Stimulated activated CD4-positive, alpha-beta T cell treated with anti-CD3 and anti-CD28 coated beads, TNF-alpha, amount 100 ng/mL, for 24 hours (primary cell): ENCODE measurements at places on chromosomes 5 and 9.

DNA sequence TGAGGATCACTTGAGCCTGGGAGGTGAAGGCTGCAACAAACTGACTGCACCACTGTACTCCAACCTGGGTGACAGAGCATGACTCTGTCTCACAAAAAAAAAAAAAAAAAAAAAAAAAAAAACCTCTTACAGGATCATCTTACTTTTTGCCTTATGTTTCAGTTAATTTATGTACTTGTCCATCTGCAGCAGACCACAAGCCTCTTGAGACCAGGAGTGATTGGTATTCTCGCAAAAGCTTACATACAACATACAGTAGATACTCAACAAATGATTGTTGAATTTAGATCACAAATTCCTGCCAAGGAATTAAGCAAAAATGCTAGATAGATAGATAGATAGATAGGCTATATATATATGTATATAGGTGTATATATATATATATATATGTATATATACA lies 12.4 kb downstream of the CEMIP2 start:
- no peak for DNase-seq

DNA sequence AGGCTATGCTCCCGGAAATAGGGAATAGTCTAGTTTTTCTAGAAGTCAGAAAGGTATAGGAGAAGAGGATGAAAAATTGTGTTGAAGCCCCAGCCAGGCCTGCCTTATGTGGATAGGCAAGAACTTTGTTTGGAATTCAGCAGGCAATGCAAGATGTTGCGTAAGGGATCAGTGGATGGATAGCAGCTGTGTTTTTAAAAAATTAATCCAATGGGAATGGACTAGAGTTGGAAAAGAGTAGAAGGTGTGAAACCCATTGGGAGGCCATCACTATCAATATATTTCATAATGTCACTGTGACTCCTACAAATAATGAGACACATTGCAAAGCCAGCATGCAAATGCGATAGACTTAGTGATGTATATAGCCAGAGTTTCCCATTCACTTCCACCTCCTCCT lies 281.9 kb downstream of the MARCHF11 start:
- DNase-seq = no peak

GRCh38 chr9:34334337-34334824 lies 5.0 kb downstream of the NUDT2 start:
- no peak for DNase-seq

- no peak for DNase-seq
These were observed 104.3 kb downstream of the SEMA5A start for GRCh38 chr5:9441610-9442009.

- no peak for DNase-seq
These were observed 77.3 kb downstream of the LRSAM1 start for GRCh38 chr9:127528422-127529251.

GRCh38 chr9:117718085-117718484 lies 13.9 kb downstream of the TLR4 start:
- DNase-seq = no peak

DNA sequence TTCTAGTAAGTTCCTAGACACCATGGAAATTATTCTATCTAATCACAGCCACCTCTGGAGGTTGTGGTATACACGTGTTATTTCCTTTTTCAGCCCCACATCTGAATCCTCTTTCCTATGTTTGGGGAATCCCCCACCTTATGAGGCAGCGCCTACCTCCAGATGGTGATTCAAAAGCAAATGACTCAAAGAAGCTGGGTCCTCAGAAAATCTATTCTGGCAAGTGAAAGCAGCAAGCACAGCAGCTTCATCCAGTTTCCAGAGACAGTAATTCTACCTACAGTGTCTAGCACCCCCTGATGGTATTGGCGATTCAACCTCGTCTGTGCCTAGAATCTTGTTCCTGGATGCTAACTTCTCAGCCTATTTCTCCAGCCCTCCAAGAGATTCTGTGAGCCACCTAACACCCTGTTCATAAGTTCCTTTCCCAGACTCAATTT lies 43.0 kb downstream of the STRBP start:
- DNase-seq = peak; percentile 34

DNA sequence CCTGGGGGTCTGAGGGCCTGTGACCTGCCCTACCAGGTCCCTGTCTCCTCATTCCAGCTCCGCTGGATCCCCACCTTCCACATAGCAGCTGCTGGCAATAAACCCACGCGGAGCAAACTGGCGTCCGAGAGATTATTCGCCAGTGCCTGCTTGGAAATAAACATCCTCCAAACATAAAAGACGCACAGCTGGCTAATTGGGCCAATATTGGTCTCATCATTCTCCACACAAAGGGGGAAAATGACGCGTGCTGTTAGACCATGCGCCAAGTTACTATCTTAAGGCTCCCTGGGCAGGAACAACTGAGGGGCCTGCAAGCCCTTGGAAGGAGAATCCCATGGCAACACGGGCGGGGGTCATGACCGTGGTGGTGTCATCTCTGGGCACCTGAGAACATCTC lies 73.3 kb upstream of the SARDH start:
- DNase-seq = no peak

DNA sequence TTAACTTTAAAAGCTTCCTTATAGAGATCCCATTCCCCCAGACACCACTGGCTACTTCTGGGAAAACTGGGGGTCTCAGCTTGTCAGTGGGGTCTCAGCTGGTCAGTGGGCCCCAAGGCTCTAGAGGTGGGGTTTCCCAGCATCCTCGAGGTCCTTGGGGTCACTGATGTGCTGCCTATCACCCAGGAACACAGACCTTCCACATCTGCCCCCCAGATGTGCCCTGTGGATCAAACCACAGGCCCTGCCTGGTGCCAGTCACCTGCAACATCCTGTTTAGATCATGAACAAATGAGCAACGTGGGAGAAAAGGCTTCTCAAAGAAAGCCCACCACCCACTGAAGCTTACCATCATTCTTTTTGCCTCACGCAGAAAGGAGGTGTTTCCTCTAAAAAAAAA lies 165.6 kb upstream of the FSTL4 start:
- DNase-seq = no peak

DNA sequence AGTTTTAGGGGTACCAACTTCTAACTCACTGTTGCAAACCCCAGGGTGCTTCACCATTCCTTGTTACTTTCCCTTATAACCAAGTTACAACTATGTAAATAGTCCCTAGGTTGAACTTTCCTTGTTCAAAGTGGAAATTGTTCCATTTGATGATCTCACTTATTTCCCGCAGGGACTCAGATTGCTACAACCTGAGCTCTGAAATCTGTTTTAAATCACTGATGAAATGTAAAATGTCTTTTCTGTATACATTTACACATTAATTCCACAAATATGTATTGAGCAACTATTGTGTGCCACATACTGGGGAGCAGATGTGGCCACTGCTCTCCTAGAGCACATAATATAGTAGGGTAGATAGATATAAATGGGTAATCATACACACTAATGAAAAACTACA lies 69.1 kb upstream of the TARS1 start:
- no peak for DNase-seq

DNA sequence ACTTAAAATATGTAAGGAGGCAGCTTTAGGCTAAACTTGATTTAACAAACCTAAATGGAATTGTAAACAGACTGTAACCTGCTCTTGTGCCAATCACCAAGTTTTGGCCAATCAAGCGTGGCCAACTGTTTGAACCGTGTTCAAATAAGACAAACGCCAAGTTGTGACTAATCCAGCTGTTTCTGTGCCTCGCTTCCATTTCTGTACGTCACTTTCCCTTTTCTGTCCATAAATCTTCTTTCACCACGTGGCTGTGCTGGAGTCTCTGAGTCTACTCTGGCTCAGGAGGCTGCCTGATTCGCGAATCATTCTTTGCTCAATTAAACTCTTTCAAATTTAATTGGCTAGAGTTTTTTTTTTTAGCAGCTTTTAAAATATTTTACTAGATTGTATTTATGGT lies 71.3 kb downstream of the LIX1 start:
- no peak for DNase-seq

DNA sequence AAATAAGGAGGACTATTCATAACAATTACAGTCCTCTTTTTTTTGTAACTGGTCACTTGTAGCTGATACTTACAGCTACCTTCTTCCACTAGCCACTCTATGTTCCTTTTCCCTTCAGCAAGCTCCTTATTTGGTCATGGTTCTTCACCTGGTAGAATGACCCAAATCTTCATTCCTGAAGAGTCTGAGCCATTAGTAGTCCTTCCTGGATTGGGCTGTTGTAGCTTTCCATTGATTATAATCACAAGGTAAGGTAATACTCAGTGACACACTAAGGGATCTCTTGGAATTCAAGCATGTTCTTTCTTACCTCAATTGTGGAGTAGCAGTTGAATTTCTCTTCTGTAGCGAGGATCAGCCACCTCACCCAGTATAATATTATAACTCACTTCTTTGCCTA lies 25.5 kb upstream of the ITGA2 start:
- no peak for DNase-seq

DNA sequence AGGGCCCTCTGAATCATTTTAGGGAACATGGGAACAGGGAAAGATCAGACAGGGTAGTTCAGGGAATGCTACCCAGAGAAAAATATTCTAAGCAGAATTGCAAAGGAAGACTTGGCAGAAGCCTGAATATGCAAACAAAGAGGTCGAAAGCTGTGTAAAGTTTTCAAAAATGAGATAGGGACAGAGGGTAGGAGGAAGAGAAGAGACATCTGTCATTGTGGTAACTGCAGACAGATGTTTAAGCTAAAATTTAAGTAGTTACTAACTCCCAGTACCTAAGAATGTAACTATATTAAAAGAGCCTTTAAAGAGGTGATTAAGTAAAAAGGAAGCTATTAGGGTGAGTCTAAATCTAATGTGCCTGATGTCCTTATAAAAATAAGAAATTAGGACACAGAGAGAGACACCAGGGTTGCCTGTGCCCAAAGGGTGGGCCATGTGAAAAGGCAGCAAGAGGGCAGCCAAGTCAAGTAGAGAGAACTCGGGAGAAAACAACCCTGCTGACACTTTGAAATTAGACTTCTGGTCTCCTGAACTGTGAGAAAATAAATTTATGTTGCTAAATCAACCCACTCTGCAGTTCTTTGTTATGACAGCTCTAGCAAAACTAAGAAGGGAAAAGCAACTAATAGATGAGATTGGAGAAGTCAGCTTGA lies 1647.4 kb upstream of the C9orf72 start:
- no peak for DNase-seq

DNA sequence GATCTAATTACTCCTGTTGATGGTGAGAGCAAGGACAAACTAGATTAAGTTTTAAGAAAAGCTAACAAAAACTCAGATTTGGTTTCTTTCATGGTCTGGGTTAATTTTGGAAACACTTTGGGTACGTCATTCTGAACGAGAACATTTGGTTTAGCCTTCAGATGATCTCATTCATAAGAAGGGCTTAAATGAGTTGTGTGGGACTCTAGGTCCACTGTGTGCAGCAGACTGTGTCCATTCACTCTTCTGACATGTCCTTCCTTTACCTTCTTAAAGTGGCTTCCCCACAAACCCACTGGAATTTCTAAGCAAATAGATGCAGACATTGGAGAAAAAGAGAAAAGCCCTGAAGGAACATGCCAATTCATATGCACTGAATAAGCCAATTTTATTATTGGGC lies 96.8 kb downstream of the FBXO4 start:
- no peak for DNase-seq

- DNase-seq = peak; percentile 40
These were observed 42.4 kb downstream of the PAX5 start for GRCh38 chr9:36991516-36992134.

DNA sequence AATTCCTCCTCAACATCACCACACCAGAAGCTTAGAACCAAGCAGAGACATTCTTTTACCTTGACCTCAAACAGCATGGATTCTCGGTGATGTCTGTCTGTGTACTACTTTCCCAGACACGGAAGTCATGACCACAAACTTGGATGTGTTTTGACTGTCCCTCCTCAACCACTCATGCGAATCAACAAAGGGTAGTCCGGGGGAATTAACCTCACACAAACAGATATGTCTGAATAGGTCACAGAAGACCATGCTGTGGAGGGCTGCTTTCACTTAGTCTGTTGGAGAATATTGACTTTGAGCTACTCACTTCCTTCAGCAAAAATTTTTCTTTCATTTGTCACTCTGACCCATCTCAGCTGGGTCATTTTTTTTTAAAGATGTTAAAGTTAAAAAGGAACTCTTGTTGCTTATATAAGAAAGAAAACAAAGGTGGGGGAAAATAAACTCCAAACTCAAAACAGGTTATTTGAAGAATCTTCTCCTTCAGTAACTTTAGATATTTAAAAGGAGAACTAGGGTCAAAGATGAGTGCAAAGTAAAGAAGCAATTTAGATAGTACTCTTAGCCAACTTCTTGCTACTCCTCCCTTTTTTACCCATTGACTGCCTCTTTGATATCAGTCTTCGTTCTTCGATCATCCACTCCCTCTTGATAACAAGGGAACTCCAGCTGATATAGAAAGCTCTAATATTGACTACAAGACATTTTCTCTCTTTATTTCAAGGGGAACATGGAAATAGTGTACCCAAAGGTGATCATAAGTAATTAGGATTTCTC lies 343.4 kb upstream of the CDH6 start:
- DNase-seq = no peak

- DNase-seq = no peak
These were observed 586 bp downstream of the HMGXB3 start for GRCh38 chr5:150000990-150001659.

- DNase-seq = no peak
These were observed 31.6 kb downstream of the ADRA1B start for GRCh38 chr5:159947708-159948358.

- no peak for DNase-seq
These were observed 201.2 kb downstream of the NXNL2 start for GRCh38 chr9:88736136-88736637.

- DNase-seq = no peak
These were observed 87.0 kb upstream of the MTAP start for GRCh38 chr9:21715408-21715807.

DNA sequence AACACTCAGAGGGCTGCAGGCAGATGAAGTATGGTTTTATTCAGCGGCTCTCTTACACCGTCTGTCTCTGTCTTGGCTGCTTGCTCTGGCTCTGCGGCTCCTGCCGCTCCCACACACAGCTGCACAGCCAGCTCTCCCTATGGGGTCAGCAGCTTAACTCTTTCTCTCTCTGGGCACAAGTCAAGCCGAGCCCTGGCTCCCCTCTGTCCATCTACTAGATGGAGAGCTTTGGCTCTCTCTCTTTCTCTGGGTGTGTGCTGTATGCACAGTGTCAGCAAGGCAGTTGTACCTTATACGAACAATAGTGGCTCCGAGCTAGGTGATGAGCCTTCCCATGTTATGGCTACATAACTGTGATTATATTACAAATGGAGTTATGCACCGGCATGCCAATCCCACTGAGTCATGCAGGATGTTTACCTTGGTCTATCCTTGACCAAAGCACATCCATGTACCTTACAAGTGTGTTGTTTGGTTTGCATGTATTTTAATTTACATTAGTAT lies 19.3 kb upstream of the PPP2CA start:
- no peak for DNase-seq
